ENCODE measurements at places on chromosomes 1 and 21. TPM values are rescaled to one million over a fixed set of nuclear protein-coding genes. Genes with fewer than 3 reads are reported as not detected.

DNA sequence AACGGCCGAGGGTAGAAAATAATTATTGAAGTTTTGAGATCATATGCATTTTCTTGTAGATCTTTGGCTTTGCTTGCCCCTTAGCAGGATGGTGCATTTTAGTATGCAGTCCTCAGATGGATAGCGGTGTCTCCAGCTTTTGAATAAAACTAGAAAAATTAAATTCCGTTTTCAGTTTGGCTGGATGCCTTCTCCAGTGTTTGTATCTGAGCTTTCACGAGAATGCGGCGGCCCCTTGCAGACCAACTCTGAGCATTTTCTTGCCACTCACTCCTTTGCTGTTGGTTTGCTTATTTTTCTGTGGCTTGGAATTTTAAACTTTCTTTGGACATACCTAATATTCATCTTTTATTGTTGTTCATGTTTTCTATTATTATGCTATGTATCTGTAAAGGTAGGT is 192.6 kb downstream of the NFIA start:
- H3K4me1 ChIP-seq: no peaks in the 10 kb centered on the region
- DNase-seq: no peak
- H3K36me3 ChIP-seq: no peaks in the 10 kb centered on the region
- H3K27me3 ChIP-seq: no peaks in the 10 kb centered on the region

- no peaks in the 10 kb centered on the region for H3K27me3 ChIP-seq
- H3K4me1 ChIP-seq: no peaks in the 10 kb centered on the region
- no peak for DNase-seq
- no peaks in the 10 kb centered on the region for H3K36me3 ChIP-seq
- no peak overlapping the region for H3K4me3 ChIP-seq
Measured at GRCh38 chr1:56719171-56719570, 74.1 kb downstream of the PRKAA2 start.

DNA sequence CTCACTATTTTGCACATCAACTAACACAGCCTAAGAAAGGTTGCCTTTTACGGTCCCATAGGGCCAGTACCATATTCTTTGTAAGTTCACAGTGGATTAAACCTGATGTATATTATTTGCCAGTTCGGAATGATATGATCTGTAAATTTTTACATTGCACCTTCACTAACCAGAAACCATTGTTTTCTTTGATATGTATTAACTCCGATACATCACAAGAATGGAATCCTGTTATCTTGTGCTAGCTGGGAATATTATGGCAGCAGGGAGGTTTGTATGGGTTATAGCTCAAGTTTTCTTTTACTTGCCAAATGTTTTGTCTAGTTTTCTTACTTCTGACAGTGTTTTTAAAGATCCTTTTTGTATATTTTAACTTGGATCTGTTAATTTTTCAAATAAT is 51.4 kb upstream of the S1PR1 start:
- H3K27ac ChIP-seq: no peak overlapping the region
- H3K4me3 ChIP-seq: no peak overlapping the region
- no peaks in the 10 kb centered on the region for H3K27me3 ChIP-seq
- H3K4me1 ChIP-seq: no peaks in the 10 kb centered on the region
- DNase-seq: no peak

GRCh38 chr1:164382384-164382783 is 176.6 kb upstream of the PBX1 start:
- H3K27me3 ChIP-seq: no peaks in the 10 kb centered on the region
- no peak overlapping the region for H3K4me3 ChIP-seq
- no peak overlapping the region for H3K27ac ChIP-seq
- no peaks in the 10 kb centered on the region for H3K4me1 ChIP-seq
- no peak for DNase-seq
- H3K36me3 ChIP-seq: no peaks in the 10 kb centered on the region

DNA sequence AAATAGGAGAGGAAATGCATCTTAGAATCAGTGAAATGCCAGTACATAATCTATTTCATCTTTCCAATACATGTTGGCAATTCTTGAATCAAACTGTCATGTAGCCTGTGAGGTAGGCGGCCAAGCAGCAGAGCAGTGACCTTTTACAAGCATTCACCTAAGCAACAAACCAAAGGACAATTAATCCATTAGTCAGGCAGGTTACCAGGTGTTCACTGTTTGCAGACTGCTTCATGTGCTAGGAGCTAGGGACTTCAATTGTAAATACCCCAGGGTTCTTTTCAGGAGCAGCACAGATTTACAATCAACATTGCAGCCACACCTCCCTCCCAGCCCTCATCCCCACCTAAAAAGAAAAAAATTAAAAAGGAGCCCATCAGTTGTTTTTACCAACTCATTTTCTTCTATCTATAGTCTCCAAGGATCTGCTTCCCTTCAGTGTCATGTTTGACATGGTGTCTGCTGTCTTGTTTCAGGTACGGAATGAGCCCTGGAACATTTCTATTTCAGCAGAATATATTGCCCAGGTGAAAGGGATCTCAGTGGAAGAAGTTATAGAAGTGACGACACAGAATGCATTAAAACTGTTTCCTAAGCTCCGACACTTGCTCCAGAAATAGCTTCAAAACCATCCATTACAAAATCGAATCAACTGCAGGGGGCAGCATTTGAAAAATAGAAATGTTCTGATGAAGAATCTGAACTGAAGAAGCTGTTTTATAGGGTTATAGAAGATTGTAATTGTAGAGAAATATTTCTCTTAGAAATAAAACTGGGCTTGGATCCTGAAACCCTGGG is 23.0 kb downstream of the TATDN3 start:
- H3K4me1 ChIP-seq: peaks cover 9% of the 10 kb centered on the region

- no peak overlapping the region for H3K4me3 ChIP-seq
- no peak overlapping the region for H3K27ac ChIP-seq
- DNase-seq: no peak
- H3K4me1 ChIP-seq: no peaks in the 10 kb centered on the region
- H3K27me3 ChIP-seq: no peaks in the 10 kb centered on the region
Measured at GRCh38 chr1:159077120-159077961, 775 bp upstream of the AIM2 start.

DNA sequence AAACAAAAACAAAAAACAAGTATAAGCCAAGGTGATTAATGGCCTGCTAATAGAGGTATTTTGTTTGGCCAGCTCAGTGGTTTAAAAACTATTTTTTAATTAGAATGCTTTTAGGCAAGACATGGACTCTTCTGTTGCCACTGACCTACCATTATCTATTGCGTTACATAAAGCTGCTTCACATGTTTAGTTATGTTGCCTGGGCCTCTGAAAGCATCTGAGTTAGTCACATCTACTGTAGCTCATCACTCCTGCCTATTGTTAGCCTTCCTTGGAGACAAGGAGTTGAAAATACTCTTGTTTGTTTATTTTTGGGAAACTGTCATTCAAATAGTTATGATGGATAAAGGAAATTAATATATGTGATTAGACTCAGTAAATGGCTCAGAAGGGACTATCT is 14.3 kb downstream of the DNAJB4 start:
- H3K4me1 ChIP-seq: no peaks in the 10 kb centered on the region
- H3K27ac ChIP-seq: no peak overlapping the region
- H3K27me3 ChIP-seq: no peaks in the 10 kb centered on the region
- H3K4me3 ChIP-seq: no peak overlapping the region
- no peak for DNase-seq
- H3K36me3 ChIP-seq: no peaks in the 10 kb centered on the region

GRCh38 chr1:228378090-228378872 is 28.4 kb downstream of the TRIM11 start:
- DNase-seq: peak; percentile 88
- peaks cover 6% of the 10 kb centered on the region for H3K4me1 ChIP-seq
- H3K4me3 ChIP-seq: peak overlapping the region; percentile 47
- no peaks in the 10 kb centered on the region for H3K36me3 ChIP-seq
- H3K27ac ChIP-seq: peak overlapping the region; percentile 72

RGSL1 gene
- not detected for total RNA-seq

TEX38 gene
- 0.16 TPM for total RNA-seq

LMX1A gene
- not detected for total RNA-seq

THEM5 gene
- not detected for total RNA-seq

CCDC27 gene
- 0.17 TPM for total RNA-seq

SLFNL1 gene
- total RNA-seq: 0.52 TPM

NES gene
- total RNA-seq: 7.9 TPM

FAM131C gene
- total RNA-seq: 3.5 TPM

TTC39A gene
- total RNA-seq: 40.0 TPM
